ENCODE measurements at places on chromosomes 4 and X.

DNA sequence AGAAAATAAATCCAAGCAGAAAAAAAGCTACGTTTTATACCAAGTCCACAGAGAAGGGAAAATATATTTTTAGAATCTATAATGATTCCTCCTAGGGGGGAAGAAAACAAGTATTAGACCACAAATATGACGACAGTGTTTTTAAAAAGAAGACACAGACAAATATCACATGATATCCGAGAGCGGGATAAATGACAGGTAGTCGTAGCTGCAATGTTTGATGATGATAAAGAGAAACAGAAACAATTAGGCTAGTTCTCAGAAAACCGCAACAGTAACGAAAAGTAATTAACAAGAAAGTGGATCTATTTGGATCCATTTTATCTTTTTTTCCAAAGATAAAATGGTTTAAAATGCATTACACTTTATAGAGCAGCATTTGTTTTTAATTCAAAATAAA, 918 bp downstream of the HAUS3 start:
- peak; percentile 72 for DNase-seq

DNA sequence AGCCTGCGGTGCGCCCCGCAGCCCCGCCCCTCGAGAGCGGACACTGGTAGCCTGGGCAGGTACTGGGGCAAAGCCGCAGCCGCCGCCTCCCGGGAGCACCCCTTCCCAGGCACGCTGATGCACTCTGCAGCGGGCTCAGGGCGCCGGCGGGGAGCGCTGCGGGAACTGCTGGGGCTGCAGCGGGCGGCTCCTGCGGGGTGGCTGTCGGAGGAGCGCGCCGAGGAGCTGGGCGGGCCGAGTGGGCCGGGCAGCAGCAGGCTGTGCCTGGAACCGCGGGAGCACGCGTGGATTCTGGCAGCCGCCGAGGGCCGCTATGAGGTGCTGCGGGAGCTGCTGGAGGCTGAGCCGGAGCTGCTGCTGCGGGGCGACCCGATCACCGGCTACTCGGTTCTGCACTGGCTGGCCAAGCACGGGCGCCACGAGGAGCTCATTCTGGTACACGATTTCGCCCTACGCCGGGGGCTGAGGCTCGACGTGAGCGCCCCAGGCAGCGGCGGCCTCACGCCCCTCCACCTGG, 401 bp downstream of the SOWAHD start:
- DNase-seq = peak; percentile 32

- peak; percentile 4 for DNase-seq
These were observed 1.3 kb upstream of the ING2 start for GRCh38 chr4:183503497-183504063.

GRCh38 chrX:39402158-39402557, 600.9 kb downstream of the MID1IP1 start:
- no peak for DNase-seq

DNA sequence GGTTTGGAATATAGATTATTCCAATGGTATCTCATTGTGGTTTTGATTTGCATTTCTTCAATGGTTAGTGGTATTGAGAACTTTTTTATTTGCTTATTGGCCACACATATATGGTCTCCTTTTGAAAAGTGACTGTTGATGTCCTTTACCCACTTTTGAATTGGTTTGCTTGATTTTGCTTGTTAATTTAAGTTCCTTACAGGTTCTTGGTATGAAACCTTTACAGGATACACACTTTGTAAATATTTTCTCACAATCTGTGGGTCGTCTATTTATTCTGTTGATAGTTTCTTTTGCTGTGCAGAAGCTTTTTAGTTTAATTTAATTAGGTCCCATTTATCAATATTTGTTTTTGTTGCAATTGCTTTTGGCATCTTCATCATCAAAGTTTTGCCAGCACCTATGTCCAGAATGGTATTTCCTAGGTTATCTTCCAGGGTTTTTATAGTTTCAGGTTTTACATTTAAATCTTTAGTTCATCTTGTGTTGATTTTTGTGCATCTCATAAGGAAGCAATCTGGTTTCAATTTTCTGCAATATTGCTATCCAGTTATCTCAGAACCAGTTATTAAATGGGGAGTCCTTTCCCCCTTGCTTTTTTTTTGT, 475.7 kb upstream of the PABPC4L start:
- no peak for DNase-seq

DNA sequence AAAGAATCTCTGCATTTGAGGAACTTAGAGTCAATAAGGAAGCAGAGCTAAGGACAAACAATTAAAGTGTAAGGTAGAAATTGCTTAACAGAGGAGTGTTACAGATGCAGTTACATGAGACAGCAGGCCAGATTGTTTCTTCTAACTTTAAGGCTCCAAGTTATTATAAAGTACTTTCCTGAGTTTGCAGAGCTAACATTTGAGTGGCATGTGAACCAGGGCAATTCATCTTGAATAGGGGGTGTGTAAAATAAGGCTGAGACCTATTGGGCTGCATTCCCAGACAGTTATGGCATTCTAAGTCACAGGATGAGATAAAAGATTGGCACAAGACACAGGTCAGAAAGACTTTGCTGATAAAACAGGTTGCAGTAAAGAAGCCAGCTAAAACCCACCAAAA, 7.6 kb upstream of the LNX1 start:
- no peak for DNase-seq

GRCh38 chrX:34849371-34849770, 93.2 kb upstream of the FAM47B start:
- no peak for DNase-seq

DNA sequence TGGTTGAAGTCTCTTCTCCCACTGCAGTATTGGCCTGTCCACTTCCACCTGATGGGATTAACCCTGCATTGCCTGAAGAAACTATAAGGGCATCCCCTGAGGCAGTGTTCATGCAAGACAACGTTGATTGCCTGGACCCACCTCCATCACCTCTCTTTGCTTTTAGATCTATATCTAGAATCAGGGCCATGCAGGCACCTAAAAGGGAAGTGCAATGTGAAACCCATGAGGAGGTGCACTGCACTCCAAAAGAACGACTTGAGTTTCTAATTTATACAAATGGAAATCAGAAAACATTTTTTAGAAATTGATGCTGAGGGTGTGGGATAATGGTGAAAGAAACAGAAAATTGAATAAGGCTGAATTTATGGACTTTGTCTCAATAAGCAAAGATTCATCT, 694.4 kb downstream of the TRAM1L1 start:
- no peak for DNase-seq

GRCh38 chr4:149293046-149293649, 522.5 kb downstream of the IQCM start:
- DNase-seq = no peak

DNA sequence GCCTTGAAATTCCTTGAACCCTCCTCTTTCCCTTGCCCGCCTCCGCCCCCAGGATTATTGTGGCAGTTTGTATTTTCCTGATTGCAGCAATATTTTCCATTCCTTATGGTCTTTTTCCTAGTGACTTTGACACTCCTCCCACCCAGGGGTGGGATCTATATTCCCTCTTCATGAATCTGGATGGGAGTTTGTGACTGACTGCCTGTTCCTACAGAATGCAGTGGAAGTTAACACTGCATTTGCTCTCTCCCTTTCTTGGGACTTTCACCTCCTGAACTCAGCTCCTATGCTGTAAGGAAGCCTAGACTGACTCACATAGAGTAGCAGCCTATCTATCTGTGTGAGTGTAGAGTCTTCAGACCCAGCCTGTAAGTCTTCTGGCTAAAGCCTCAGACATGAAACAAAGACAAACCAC, 2.2 kb downstream of the FUNDC2 start:
- DNase-seq = no peak

- DNase-seq = peak; percentile 73
These were observed 15.6 kb upstream of the BBS12 start for GRCh38 chr4:122716825-122717448.
